ENCODE measurements at places on chromosomes 2 and 18. TPM values are rescaled to one million over a fixed set of nuclear protein-coding genes. Genes with fewer than 3 reads are reported as not detected.

The RAB17 gene
- 129 TPM for total RNA-seq

DNA sequence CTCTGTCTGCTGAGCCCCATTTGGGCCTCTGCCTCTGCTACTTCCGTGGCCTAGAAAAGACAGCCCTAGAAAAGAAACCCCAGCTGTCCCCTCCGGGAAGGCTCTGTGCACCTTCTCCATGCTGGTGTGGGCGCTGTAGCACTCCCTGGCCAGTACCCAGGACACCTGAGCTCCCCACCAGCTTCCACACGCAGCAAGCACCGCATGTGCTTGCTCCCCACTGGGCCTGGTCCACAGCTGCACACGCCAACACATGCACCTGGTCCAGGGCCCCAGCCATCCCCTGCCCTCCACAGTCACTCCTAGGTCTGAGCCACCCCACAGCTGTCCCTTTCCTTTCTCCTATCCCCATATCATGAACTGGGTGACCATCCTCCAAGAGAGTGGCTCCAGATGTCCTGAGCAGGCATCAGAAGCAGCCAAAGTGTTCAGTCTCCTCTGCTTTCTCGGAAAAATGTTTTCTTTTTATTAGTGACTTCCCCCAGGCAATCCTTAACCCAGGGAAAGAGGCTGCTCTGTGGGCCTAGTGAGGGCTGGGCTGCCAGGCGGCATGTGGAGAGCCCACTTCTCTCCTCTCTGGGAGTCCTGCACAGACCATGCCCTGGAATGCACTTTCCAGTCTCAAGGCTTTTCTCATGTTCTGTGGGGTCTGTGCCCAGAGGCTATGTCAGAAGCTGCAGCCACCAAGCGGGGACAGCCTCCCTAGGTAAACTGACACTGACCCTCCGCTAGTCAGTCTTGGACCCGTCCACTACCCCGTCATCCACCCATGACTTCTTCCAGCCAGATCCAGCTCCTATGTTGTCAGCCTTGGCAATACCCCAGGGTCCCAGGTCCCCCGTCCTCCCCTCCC is 133.7 kb downstream of the KLHL29 start:
- H3K4me1 ChIP-seq, result no peaks in the 10 kb centered on the region
- no peaks in the 10 kb centered on the region for H3K36me3 ChIP-seq
- DNase-seq, result no peak
- H3K4me3 ChIP-seq, result no peak overlapping the region
- no peak overlapping the region for H3K27ac ChIP-seq

DNA sequence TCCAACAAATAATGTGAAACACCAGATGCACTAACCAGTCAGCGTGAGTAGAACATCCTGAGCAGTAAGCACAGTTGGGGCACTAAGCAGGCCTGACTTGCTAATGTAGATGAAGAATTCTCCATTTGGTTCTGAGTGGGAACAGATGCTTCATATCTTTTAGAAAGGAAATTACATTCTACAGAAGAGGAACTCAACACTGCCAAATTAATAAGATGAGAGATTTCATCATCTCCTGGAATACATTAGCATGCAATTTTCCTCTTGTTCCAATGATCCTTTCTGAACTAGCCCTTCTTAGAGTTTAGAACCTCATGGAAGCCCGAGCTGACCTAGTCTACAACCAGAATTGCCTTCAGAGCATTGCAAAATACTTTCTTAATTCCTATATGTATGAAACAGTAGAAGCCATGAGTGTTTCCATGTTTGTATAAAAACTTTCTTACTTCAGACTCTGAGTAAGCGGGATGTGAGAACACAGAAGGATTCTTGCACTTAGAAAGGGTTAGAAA is 34.8 kb downstream of the COL5A2 start:
- H3K4me1 ChIP-seq, result peaks cover under 1% of the 10 kb centered on the region
- no peaks in the 10 kb centered on the region for H3K36me3 ChIP-seq

DNA sequence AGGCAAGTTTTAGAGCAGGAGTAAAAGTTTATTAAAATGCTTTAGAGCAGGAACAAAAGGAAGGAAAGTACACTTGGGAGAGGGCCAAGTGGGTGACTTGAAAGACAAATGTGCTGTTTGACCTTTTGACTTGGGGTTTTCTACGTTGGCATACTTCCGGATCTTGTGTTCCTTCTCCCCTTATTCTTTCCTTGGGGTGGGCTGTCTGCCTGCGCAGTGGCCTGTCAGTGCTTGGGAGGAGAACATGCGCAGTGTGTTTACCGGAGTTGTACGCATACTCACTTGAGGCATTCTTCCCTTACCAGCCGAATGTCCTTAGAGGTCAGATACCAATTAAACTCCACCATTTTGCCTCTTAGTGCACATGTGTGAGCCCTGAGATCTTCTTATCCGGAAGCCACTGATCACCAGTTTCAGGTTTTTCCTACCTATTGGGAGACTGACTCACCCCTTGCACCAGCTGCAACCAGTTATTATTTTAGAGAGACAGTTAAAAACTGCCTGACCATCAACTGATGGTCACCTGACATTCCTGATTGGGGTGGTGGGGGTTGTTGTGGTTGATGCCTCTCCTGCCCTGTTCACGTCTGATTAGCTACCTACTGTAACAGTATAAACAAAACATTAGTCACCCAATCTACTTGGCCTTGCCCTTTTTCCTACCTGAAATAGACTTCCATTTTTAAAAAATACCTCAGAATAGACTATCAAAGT is 67.5 kb downstream of the NYAP2 start:
- no peaks in the 10 kb centered on the region for H3K36me3 ChIP-seq
- H3K4me1 ChIP-seq, result peaks cover 6% of the 10 kb centered on the region
- H3K4me3 ChIP-seq, result no peak overlapping the region
- no peak overlapping the region for H3K27ac ChIP-seq

DNA sequence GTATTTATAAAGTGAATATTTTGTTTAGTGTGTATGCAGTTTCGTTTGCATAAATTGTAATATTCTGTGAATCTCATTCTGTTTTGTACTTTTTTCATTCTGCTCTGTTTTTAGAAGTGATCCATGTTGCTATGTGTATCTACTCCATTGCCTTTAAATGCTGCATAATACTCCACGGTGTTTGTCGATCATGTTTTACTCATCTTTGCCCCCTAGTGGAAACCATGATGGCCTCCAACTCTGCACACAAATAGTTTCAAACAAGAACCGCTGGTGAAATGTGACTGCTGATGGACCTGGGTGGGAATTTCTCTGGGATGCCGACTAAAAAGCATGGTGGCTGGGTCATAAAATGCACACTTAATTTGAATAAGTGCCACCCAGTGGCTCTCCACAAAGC is 32.0 kb upstream of the SKOR2 start:
- H3K36me3 ChIP-seq, result no peaks in the 10 kb centered on the region
- H3K4me1 ChIP-seq, result no peaks in the 10 kb centered on the region
- no peaks in the 10 kb centered on the region for H3K27me3 ChIP-seq
- no peak for DNase-seq
- no peak overlapping the region for H3K27ac ChIP-seq

DNA sequence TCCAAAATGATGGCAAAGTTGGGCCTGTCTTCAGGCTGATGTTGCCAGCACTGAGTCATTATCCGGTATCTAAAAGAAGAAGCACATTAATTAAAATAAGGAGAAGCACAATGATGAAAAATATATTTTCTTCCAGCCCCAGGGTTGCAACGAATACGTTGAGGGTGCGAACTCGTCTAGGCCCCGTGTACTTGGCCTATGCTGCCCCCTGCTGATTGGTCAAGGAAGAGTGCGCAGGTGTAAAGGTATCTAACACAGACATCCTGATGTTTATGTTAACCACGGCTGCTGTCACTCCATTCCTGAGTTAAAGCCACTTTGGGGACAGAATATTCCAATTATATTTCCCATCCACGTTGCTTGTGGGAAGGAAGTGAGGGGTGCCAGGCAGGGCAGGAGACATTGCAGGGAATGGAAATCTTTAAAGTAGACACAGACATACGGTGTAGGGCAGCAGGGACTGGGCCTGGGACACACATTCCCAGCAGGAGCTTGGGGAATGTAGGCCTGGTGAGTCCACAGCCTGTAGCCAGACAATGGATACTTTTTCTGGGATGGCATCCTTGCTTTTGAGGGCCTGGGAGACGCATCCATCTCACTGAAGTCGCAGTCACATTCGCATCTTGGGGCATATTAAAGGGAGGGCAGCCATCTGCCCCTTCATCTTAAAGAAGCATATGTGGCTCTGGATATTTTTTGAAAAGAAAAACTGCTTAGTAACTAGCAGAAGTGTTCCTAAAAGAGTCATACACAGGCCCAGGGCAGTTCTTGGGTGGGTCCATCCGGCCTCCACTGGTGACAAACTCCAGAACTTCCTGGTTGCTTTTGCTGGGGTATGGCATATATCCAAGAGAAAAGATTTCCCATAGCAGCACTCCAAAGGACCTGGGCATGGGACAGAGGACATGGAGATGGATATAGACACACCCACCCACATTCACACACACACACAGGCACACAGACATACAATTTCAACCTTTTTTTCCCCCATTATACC is 81.9 kb downstream of the CLIP4 start:
- H3K27ac ChIP-seq, result no peak overlapping the region
- no peak overlapping the region for H3K4me3 ChIP-seq
- DNase-seq, result peak; percentile 56
- no peaks in the 10 kb centered on the region for H3K27me3 ChIP-seq
- no peaks in the 10 kb centered on the region for H3K4me1 ChIP-seq

GRCh38 chr2:150119819-150120218 is 367.6 kb downstream of the RND3 start:
- no peak overlapping the region for H3K27ac ChIP-seq
- no peaks in the 10 kb centered on the region for H3K4me1 ChIP-seq
- H3K27me3 ChIP-seq, result no peaks in the 10 kb centered on the region
- peak overlapping the region; percentile 17 for H3K4me3 ChIP-seq
- DNase-seq, result no peak
- H3K36me3 ChIP-seq, result no peaks in the 10 kb centered on the region

DNA sequence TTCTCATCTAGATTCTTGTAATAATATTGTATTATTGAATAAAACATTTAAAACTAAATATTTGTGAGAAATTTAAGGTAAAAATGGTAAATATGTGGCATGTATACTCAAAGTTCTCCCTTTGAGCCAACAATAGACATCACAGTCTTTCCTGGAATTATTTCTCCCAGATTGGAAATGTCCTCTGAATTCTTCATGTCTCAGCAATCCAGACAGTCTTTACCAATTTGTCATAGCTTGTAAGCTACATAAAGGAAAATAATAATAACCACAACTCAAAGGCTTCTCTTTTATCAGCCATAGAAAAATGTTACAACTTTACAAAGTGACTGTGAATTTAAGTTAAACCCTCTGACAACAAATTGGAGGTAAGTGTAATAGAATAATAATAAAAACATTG is 784.9 kb downstream of the EPHA4 start:
- no peak overlapping the region for H3K4me3 ChIP-seq
- no peak overlapping the region for H3K27ac ChIP-seq
- no peaks in the 10 kb centered on the region for H3K36me3 ChIP-seq
- no peaks in the 10 kb centered on the region for H3K27me3 ChIP-seq
- no peaks in the 10 kb centered on the region for H3K4me1 ChIP-seq
- no peak for DNase-seq
